ENCODE measurements at places on chromosomes 1 and 21. TPM values are rescaled to one million over a fixed set of nuclear protein-coding genes. Genes with fewer than 3 reads are reported as not detected.

Gene MLLT11
- 1.9 TPM for total RNA-seq

Gene OR6N1
- total RNA-seq, result not detected

Gene LCE1F
- not detected for total RNA-seq

Gene CEP85
- 30.3 TPM for total RNA-seq

Gene CCDC28B
- 14.8 TPM for total RNA-seq

Gene LHX8
- not detected for total RNA-seq

Gene ZFP69B
- 4.8 TPM for total RNA-seq

Gene OR2T35
- not detected for total RNA-seq

Gene C1orf185
- not detected for total RNA-seq

Gene TMEM240
- 0.29 TPM for total RNA-seq

Gene DPT
- total RNA-seq, result not detected

DNA sequence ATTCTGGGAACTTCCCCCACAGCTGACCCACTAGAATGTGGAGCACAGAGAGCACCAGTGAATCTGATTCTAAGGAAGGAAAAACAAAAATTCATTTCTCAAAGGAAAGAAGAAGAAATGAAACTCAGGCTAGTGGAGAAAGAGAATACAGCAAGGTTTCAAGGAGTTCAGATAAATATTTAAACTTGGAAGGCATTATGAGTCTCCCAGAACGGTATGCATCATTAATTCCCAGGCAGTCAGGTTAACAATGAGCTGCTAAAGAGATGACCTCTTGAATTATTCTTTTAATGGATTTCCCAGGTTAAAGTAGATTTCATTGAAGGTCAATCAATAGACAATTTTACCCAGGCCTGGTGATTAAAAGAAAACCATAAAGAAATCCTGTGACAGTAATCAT lies 103.6 kb upstream of the KAZN start:
- DNase-seq, result no peak

DNA sequence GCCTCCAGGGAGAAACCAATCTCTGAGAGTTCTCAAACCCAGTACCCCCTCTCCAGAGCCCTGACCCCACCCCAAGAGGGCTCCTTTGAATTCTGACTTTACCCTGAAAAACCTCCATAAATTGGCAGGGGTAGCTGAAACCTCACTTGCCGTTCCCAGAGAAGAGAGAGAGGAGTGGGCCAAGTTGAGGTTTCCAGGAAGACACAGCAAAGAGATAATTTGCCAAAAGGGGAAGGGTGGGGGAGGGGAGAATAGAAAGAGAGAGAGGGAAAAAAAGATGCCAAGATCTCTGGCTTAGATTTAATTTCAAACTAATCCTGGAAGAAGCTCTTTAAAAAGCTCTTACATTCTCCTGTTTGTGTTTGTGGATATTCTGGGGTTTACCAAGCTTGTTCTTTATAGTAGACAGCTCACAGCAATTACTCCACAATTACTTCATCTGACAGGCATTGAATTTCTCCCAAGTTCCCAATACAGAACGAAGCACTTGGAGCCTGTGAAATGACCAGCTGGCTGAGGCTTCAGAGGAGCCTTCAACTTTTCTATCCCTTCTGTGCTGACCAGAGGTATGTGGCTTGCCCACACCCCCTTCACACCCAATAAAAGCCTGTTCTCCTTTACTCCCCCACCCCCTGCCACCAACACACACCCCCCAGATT lies 1.1 kb upstream of the GRHL3 start:
- DNase-seq, result no peak

- DNase-seq, result no peak
Observed at GRCh38 chr1:108636876-108637275, 24.0 kb downstream of the HENMT1 start.

DNA sequence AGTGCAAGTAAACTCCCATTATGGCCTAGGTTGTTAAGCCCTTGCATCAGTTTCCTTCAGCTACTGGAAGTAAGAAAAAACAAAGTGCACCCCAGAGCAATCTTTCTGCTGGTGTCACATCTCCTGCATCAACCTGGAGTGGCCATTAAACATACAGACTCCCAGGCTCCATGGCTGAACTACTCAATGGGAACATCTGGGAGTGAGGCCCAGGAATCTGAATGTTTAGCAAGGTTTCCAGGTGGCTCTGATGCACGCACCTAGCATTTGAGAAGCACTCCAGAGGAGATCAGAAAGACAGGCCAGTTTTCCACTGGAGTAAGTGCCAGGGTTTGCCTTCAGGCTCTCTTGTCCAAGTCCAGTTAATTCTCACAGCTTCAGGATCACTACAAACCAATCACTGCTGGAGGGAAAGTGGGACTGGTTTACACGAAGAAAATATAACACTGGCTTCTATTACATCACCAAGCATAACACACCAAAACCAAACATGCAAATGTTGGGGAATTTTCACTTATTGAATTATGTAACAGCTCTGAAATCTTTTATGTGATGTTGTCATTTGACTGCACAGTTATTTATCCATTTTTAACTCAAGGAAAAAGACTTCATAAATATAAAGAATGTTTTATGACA lies 22.3 kb upstream of the ABCA4 start:
- DNase-seq, result no peak

- DNase-seq, result no peak
Observed at GRCh38 chr21:16193496-16194094, 463.8 kb downstream of the USP25 start.

GRCh38 chr21:16587681-16588375 lies 858.0 kb downstream of the USP25 start:
- DNase-seq, result no peak

- no peak for DNase-seq
Observed at GRCh38 chr1:8076176-8076575, 50.1 kb upstream of the ERRFI1 start.

- no peak for DNase-seq
Observed at GRCh38 chr1:10437052-10437451, 6.8 kb downstream of the CENPS start.

DNA sequence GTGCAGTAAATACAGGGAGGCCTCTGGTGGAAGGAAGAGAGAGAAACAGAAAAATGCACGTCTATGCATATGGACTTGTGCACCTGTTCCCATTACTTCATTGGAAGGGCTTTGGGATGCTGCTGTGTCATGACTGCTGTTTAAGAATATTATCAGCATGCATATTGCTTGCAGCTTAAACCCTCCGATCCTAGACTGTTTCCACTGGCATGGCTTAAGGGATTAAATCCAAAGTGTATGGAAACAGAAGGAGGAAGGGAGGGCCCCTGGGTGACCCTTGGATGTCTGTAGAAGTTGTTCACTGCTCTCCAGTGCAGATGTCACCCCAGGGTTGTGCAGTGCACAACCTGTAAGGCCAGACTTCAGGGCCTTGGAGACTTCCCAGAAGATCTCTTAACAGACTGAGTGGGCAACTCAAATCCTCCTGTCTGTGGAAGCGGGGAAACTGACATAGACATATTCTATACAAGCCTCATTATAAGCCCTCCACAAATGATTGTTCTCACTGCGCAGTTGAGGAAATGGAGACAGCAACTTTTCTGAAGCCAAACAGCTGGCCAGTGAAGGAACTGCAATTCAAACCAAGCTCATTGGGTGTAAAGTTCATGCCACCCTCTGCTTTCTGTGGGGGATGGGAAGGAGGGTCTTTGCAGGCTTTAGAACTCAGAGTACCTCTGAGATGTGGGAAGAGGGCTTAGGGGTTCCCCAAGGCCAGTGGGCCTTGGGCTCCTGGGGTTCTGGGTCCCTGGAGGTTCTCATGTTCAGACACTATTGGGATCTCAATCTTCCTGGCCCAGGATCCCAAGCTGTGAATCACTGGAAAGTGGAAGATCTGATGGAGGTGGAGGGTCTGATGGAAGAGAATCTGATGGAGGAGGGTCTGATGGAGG lies 73.8 kb downstream of the UMODL1 start:
- no peak for DNase-seq

- DNase-seq, result peak; percentile 18
Observed at GRCh38 chr1:224637515-224637914, 21.4 kb downstream of the CNIH3 start.

DNA sequence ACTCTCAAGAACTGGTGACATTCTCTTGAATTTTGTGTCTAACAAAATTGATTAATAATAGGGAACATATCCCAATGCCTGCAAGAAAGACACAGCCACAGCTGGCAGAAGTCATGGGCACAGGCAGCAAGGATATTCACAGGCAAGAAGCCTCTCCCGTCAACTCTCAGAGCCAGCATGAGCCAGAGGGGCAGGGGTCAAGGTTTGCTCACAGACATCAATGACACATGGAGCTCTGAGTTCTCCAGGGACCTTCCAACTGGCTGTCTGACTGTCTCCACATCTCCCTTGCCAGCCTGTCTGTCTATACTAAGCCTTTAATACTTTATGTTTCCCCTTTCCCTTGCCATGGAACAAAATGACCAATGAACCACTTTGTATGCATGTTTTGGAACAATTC lies 101.5 kb upstream of the RAB4A start:
- DNase-seq, result no peak

- peak; percentile 80 for DNase-seq
Observed at GRCh38 chr1:153922076-153922971, 448 bp downstream of the GATAD2B start.

- no peak for DNase-seq
Observed at GRCh38 chr1:167784876-167785550, 63.2 kb downstream of the MPZL1 start.

DNA sequence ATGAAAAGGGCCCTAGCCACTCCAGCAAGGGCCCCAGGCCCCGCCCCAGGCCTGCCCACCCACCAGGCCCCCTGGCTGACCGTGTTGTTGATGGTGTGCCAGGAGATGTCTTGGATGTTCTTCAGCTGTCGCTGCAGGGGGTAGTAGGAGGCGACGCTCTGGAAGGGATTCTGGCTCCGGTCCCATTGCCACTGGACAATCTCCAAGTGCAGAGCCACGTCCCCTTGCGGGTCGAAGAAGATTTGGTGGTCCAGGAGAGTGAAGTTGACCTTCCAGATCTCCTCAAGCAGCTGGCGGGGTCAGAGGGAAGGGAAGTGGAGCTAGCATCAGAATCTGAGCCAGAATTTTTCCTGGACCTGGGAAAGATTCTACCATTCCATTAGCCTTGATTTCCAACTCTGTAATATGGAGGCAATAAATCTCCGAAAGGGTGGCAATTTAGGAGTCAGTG lies 10.2 kb downstream of the TAS1R2 start:
- no peak for DNase-seq

DNA sequence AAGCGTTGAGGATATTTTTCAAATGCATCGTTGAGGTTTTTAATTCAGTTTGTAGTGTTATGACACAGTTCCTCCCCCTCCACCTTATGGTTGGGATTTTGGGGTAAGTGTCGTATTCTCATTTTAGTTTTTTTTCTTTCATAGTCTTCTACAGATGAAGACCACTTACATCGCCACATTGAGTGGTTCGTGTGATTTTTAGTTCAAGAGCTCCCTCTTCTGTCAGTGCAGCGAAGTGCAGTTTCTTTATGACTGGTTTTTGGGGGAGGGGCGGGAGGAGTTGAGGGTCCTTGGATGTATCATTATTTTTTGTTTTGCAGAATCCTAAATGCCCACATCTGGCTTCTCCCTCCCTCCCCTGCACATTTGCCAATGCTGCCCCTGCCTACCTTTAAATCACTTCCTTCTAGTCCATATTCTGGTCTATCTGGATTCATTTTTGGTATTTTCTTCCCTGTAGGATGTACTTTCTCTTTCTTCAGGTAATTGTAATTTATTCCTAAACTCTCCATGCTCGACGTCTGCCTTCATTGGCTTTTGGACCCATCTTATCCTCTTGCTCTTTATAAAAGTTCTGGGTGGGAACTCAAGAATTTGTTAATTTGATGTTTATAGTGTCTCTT lies 433.1 kb downstream of the CAMTA1 start:
- peak; percentile 43 for DNase-seq

DNA sequence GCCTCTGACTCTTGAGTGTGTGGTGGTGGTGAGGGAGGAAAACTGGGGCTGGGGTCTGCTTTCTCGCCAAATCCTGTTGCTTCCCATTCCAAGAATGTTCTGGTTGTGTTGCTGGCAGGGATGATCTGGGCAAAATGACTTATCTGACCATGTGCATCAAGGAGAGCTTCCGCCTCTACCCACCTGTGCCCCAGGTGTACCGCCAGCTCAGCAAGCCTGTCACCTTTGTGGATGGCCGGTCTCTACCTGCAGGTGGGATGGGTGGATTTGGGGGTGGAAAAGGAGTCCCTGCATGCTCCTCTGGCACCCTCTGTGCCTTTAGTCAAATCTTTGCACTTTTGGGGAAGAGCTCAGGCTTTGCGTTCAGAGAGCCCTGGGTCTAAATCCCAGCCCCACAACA lies 18.1 kb downstream of the CYP4B1 start:
- DNase-seq, result no peak

DNA sequence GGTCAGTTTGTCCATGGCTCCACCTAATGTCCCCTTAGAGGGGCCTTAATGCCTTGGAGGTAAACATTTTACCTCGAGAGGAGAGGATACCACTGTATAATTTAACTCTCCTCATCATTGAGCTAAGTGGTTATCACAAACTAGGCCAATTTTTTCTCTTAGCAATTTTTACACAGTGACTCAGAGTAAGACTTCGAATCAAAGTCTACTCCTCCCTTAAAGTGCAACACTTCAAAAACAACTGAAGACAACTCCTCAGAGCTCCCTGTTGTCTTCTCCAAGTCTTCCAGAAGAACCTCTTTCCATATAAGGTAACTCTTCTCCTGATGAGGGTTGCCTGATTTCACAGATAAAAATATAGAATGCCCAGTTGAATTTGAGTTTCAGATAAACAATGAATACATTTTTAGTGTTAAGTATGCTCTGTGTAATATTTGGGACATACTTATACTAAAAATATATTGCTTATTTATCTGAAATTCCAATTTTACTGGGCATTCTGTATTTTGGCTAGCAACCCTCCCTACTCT lies 4.9 kb upstream of the PTGFRN start:
- DNase-seq, result no peak

GRCh38 chr1:50080904-50081586 lies 27.7 kb upstream of the ELAVL4 start:
- peak; percentile 10 for DNase-seq

DNA sequence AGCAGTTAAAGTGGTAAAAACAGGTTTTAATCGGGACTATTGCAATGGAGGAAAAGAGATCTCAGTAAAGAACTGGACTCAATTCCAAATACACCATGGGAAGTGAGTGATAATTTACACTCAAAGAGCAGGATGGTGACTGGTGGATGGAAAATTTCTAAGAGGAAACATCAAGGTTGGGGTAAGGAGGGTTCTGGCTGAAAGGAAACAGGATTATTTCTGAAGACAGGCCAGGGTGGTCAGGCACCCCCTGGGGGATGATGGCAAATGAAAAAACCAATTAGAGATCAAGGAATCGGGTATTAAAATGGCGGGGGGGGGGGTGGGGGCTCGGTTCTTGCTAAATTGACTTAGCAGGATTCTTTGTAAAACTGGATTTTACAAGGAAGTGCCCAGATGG lies 12.3 kb upstream of the HSD11B1 start:
- DNase-seq, result no peak

DNA sequence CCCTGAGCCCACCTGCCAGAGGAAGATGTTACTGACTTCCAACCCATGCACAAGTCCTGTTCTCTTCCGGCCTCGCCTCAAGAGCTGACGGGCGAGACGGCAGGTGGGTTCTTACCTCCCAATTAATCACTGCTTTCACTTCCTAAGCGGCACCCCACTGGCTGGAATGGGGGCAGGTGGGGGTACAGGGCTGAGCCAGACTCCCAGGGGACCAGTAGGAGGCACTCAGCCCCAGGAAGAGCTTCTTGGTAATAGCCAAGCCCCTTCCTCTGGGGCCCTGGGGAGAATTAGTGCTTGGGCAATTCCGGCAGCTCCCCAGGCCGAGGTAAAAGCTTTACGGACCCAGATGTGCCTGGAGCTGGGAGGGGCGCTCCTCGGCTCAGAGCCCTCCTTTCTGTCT lies 9.7 kb downstream of the CNTN2 start:
- no peak for DNase-seq

Measured in activated CD4-positive, alpha-beta memory T cell treated with anti-CD3 and anti-CD28 coated beads for 36 hours (primary cell).